ENCODE measurements at places on chromosomes 7 and 10.

DNA sequence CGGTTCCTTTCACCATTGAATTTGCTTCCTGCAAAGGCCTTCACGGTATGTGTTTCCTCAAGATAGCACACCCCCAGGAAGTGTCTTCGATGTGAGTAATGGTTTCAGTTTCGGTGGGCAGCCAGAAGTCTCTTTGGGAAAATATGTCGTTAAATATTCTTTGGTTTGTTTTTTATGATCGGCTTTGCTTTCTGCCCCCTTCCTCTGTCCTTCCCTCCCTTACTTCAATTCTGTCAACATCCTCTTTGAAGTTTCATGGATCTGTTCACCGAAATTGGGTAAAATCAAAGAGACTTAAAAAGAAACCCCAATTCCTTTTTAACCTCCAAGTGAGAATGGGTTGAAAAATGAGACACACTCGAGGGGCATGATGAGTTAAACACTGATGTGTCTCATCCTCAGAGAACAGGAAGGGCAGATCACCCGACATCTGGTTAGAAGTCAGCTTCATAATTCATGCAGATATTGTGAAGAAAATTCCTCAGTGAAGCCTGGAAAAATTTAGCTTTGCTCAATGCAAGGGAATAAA lies 170.8 kb upstream of the HABP2 start:
- no peak for DNase-seq

DNA sequence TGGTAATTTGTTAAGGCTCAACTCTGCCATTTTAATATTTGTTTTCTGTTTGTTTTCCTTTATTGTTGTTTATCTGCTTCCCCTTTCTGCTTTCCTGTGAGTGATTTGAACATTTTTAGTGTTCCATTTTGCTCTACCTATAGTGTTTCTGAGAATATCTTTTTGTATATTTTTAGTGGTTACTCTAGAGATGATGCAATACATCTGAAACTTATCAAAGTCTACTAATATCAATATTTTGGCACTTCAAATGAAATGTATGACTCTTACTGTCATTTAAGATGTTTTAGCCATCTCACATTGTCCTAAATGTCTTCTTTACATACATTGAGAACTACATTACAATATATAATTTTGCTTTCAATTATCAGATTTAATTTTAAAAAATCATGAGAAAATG lies 98.9 kb downstream of the PLXDC2 start:
- no peak for DNase-seq

- no peak for DNase-seq
These were observed 7.8 kb upstream of the ZNF485 start for GRCh38 chr10:43598446-43598845.

DNA sequence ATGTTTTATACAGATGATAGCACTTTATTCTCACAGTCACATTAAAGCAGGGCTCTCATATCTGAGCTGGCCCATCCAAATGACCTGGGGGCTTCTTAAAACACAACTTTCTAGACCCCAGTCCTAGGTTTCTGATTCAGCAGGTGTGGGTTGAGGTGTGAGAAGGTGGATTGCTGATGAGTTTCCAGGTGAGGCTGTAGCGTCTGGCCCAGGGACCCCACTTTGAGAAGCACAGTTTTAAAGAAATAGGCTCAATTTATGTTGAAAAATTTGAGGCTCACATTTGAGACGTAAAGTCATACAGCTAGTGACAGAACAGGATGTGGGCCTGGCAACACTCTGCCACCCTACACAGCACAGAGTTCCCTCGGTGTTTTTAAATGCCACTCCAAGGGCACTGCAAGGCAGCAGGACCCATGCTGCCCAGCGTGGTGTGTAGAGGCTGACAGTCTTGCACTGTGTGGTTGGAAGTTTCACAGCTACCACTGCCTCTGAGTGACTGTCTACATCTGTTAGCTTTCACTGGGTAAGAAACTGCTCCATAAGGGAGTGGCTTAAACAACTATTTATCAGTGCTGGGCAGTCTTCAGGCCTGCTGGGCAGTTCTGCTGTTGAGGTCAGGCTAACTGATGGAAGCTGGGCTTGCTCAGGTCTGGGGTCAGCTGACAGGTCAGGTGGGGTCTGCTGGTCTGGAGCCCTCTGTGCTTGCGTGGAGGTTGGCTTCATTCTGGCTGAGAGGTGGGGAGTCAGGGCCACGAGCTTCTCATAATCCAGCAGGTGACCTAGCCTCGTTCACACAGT lies 319.7 kb downstream of the CXCL12 start:
- no peak for DNase-seq

DNA sequence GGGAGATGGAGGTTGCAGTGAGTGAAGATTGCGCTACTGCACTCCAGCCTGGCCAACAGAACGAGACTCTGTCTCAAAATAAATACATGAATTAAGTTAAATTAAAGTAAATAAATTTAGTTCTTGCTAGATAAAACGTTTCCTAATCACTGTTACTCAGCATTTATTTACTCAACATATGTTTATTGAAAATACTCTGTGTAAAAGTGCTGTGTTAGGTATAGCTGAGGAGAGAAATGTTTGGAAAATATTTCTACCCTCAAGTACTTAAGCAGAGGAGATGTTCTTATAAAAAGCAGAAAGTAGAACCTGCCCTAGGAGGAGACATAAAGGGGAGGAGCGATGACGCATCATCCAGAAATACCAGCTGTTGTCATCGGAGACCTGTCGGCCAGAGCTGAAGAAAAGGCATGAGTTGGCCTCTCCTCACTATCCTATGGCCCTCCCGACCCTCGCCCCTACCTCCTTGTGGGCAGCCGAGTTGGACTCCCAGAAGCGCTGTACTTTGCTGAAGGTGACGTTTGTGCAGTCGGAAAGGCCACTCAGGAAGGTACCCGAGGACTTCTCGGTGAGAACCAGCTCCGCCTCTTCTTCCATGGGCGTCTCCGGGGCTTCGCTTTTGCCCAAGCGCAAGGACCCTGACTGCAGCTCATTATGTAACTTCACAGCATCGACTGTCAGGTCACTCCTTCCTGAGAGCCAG lies 1.1 kb downstream of the RRP12 start:
- DNase-seq, result no peak

DNA sequence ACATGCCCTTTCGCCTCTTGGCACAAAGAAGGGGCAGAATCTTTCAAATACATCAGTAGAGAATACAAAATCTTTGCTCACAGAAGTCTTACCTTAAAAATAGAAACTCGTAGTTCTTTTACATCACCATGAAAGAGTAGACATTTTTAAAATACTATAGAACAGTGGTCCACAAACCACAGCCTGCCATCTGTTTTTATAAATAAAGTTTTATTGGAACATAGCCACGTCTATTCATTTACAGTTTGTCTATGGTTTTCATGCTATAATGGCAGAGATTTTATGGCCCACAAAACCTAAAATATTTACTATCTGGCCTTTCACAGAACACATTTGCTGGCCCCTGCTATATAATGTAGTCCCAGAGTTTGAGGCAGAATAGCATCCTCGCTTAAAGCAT lies 46.1 kb upstream of the CABCOCO1 start:
- DNase-seq, result no peak

GRCh38 chr10:69142983-69143382 lies 19.0 kb downstream of the VPS26A start:
- no peak for DNase-seq

Data from cortex of kidney (tissue), 1 donor.